Neural progenitor cell (in vitro differentiated cells): ENCODE measurements at places on chromosomes 16 and 17. TPM values are rescaled to one million over a fixed set of nuclear protein-coding genes. Genes with fewer than 3 reads are reported as not detected.

Gene PTGES3L
- total RNA-seq = 2.6 and 7.7 TPM in 2 replicates

Gene FOXN1
- not detected in 2 replicates for total RNA-seq

Gene PPP1R27
- 0.12 TPM in 1 of 2 replicates, not detected in the other for total RNA-seq

Gene TBC1D3K
- not detected in 2 replicates for total RNA-seq

- DNase-seq = no peak
Measured at GRCh38 chr16:58837950-58838349, 103.8 kb upstream of the GOT2 start.

Gene ELAC2
- total RNA-seq = 70.5 and 82.3 TPM in 2 replicates

Gene KRT39
- total RNA-seq = not detected in 2 replicates

- DNase-seq = no peak
Measured at GRCh38 chr17:83170571-83171260, 91.3 kb downstream of the METRNL start.

Gene PYY
- 0.40 TPM in 1 of 2 replicates, not detected in the other for total RNA-seq

DNA sequence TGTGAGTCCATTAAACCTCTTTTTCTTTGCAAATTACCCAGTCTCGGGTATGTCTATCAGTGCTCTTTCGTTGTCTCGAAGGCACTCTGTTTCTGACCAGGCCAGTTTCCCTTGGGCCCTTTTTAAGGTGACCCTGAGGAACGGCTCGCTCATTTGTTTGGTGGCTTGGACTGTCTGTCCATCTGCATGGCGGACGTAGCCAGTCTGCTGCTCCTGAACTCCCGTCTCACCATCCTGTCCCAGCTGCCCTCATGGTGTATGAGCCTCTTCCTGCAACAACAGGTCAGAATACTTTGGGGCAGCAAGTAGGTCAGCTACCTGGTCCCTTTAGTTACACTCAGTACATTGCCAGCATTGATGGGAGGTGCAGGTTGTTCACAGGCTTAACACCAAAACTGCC, 19.0 kb downstream of the DRC7 start:
- DNase-seq = no peak

DNA sequence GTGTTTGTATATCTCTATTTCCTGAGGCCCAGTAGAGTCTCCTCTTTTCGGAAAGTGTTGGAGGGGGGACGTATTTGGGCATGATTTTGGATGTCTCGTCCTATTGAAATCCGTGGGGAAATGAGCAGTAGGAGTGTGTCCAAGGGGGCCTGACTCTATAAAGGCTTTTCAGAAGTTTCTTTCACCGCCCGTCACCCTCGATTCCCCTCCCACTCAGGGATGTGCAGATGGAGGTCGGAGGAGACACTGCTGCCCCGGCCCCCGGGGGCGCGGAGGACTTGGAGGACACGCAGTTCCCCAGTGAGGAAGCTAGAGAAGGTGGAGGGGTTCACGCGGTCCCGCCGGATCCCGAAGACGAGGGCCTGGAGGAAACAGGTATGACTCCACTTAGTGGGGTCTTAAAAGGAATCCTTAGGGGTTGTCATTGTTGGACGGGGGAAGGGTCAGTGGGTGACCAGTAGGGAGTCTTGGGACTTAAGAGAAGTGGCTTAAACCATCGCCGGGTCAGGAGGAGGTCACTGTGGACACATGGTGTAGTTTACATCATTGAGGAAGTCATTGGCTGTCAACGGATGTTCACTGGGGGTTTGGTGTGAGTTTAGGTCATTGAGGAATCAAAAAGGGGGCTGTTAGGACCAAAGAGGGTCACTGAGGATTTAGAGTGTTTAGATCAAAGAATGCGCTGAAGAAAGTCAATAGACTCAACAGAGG, 424 bp downstream of the MON1B start:
- DNase-seq = peak; percentile 37

DNA sequence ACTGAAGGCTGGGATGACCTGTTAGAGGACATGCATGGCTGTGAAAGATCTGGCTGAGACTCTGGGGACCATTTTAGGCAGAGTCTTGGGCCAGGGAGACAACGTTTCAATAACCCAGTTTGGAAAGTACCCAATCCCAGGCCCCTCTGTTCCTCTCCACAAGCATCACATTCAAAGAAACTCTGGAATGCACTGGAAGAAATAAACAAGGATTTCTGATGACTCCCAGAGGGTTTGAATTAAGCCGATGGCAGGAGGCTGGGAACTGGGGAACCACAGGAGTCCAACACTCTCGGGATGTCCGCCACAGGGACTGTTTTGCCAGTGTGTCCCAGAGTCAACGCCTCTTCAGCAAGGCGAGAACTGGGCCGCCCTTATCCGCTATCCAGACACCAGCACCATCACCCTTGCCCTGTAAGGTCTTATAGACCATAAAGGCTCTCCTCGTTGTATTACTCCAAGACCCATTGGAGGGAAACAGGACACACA, 3.3 kb downstream of the PMP22 start:
- peak; percentile 45 for DNase-seq

Gene EMP2
- total RNA-seq = 15.8 and 16.4 TPM in 2 replicates

DNA sequence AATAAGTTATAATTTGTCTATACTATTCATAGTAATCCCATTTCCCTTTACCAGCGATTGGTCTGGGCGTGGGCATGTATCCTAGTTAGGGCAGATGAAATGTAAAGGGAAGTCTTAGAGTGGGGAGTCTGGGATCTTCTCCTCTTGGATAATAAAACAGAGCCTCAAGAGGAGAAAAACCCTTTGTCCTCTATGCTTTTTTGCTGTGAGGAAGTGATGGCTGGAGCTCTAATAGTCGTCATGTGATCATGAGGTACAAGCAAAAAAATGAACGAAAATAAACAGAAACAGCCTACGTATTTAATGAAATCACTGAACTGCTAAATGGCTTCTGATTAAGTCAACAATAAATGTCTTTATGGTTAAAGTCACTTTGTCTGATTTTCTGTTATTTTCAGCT, 26.8 kb downstream of the EFCAB5 start:
- no peak for DNase-seq

- peak; percentile 72 for DNase-seq
Measured at GRCh38 chr16:56576585-56577299, 11.9 kb downstream of the MT4 start.

- DNase-seq = peak; percentile 63
Measured at GRCh38 chr16:9647981-9648701, 534.1 kb downstream of the GRIN2A start.
